DMS53 (cell line): ENCODE measurements at places on chromosomes 3 and 15.

- DNase-seq: no peak
Measured at GRCh38 chr3:126668450-126669401, 13.8 kb upstream of the TXNRD3 start.

- DNase-seq: peak; percentile 74
Measured at GRCh38 chr3:112519424-112520001, 20.2 kb upstream of the BTLA start.

DNA sequence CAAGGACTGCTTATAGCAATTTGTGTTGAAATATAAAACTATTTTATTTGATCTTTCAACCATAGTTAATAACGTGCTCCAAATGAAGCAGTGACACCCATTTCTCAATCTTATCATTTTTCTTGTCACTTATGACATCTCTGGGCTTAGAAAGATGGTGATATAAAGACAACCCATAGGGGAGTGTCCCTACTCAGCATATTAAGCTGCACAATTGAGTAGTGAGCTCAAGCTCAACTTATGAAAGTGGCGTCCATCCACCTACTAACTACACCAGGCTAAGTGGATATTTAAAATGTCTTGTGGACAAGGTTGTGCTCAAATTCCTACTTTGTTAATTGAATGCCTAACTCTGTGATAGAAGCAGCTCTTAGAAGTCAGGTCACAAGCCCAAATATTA, 46.7 kb downstream of the SLC9C1 start:
- no peak for DNase-seq

DNA sequence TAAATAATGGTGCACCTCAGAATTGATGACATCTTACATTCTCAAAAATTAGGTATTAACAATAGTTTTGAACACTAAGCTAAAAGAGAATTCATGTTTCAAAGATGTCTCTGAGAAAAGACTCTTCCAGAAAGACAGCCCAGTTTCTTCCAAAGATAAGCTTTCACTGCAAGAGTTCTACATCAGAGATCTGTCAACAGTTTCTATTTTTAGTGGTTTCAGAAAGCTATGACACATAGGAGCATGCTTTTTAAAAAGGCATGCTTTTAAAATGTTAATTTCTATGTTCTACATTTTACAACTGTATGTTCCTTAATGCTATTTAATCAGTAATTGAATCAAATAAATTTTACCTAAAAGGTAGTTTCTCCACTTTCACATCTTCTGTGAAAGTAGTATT, 88.2 kb downstream of the PLOD2 start:
- no peak for DNase-seq

- no peak for DNase-seq
Measured at GRCh38 chr3:13200946-13201345, 127.7 kb upstream of the IQSEC1 start.

DNA sequence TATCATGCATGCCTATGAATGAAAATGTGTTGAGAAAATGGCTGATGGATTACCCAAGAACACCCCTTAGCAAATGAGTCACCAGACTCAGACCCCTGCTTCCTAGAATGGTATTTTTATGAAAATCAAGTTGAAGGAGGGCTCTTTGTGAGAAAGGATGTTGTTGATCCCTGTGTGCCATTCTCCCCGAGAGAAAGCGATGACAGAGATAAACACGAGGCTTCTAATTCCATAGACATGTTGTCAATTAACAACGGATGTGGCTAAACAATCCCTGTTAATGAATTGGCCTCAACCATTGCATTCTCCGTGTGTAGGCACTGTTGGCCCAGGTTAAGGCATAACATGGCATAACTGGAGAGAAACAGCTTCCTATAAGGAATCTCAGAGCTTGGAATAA, 5.8 kb upstream of the OXTR start:
- DNase-seq: no peak

- DNase-seq: no peak
Measured at GRCh38 chr3:10300087-10300486, 7.3 kb upstream of the GHRL start.

DNA sequence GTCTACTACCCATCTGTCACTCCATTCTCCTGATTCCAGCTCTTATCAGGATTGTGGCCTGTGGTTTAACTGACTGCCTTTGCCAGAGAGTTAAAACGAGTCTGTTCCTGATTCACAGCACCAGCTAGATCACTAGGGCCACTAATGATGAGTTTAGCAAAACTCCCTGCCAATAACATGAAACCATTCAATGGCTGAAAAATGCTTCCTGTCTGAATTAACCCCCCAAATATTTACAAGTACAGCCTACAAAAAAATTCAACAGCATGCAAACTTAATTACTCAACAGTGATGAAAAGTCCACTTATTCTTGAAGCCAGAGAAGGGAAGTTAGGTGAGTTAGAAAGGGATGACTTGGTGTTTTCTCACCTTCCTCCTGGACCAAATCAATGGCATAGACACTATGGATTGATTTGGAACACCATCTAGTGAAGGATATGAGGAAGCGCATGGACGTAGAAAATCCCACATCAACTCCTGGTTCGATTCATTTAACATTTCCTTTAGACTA, 141.4 kb downstream of the TGFBR2 start:
- DNase-seq: peak; percentile 41

DNA sequence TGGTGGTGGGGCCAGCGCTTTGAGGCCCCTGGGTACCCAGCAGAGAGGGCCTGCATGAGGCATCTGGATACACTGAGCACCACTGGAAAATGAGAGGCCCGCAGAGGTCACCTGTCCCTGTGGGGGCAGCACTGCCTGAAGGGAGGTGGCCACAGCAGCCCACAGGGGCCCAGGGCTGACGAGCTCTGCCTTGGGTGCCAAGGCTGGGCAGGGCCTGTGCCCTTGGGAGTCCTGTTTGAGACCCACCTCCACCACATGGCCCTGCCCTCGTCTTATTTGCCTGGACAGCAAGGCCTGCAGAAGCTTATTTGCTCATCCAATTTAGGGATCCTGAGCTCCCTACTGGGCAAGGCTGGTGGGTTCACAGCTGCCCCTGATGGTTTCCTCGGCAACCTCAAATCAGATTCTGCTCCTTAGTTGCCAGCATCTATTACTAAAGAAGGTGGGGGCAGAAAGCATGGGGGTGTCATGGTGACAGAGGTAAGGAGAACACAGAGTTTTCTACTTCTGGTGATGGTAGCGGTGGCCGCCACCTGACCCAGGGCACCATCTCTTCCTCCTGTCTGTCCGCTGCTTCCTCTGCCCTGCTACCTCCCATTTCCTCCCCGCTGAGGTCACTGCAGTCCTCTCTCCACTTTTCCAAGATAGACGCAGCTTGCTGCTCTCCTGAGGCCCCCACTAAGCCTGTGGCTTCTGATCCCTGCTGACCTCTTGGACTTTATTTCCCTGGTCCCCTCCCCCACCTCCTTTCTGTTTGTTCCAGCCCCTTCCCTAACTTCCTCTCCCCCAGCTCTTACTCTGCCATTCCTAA, 62.9 kb downstream of the HMCES start:
- DNase-seq: no peak

GRCh38 chr3:146035366-146035765, 125.6 kb downstream of the PLOD2 start:
- DNase-seq: no peak

GRCh38 chr3:148591525-148591924, 106.2 kb upstream of the AGTR1 start:
- no peak for DNase-seq

- DNase-seq: no peak
Measured at GRCh38 chr3:8574040-8574669, 70.4 kb downstream of the SSUH2 start.

GRCh38 chr15:68684476-68684875, 105.7 kb downstream of the CORO2B start:
- DNase-seq: no peak

DNA sequence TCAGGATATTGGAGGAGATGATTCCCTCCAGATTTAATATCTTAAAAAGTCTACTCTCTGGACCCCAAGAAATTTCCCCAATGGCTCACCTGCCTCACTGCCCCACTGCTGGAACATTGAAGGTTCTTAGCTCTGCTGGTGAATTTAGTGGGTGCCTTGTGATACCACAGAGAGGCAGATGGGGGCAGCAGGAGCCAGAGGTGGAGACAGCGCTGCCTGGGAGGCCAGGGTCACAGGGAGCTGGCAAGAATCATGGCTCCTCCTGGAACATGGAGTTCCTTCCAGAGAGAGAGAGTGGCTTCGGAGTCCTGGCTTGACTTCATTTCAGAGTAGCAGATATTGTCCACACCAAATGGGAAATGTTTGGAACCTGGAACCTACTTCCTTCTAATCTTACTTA, 263.5 kb upstream of the CFAP20DC start:
- DNase-seq: peak; percentile 57

DNA sequence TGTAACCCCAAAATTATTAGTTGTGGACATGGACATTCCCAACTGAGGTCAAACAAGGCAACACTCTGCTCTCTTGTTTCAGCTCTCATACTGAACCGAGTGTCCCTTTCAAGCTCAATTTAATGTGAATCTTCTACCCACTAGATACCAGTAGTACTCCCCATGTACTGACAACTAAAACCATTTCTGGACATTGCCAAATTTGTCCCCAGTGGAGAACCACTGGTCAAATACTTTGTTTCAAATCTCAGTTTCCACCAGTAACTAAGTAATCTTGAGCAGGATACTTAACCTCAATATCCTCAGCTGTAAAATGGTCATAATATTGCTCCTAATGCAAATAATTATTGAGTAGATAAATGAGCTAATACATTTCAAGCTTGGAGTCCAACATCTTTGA, 566.0 kb downstream of the ZIC1 start:
- DNase-seq: no peak

GRCh38 chr3:178646186-178646862, 110.1 kb downstream of the KCNMB2 start:
- peak; percentile 20 for DNase-seq

- no peak for DNase-seq
Measured at GRCh38 chr3:181692311-181693145, 19.2 kb upstream of the SOX2 start.

- no peak for DNase-seq
Measured at GRCh38 chr3:69058947-69059224, 6.8 kb upstream of the TMF1 start.

GRCh38 chr3:117587416-117587815, 877.8 kb downstream of the TUSC7 start:
- DNase-seq: peak; percentile 45

DNA sequence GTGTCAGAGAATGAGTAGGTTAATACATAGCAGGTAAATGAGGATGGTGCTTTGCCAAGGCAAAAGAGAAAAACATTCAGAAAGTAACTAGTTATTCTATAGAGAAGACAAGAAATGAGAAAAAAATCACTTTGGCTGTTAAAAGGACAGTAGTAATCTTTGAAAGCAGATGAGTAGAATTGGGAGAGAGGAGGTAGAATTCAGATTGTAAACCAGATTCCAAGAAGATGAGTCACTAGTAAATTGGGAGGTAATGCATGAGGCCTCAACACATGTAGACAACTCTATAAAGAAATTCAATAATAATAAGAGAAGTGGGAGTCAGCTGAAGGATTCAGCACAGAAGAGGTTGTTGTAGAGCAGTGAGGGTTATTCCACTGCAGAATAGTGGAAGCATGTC, 81.4 kb downstream of the MBNL1 start:
- DNase-seq: no peak

DNA sequence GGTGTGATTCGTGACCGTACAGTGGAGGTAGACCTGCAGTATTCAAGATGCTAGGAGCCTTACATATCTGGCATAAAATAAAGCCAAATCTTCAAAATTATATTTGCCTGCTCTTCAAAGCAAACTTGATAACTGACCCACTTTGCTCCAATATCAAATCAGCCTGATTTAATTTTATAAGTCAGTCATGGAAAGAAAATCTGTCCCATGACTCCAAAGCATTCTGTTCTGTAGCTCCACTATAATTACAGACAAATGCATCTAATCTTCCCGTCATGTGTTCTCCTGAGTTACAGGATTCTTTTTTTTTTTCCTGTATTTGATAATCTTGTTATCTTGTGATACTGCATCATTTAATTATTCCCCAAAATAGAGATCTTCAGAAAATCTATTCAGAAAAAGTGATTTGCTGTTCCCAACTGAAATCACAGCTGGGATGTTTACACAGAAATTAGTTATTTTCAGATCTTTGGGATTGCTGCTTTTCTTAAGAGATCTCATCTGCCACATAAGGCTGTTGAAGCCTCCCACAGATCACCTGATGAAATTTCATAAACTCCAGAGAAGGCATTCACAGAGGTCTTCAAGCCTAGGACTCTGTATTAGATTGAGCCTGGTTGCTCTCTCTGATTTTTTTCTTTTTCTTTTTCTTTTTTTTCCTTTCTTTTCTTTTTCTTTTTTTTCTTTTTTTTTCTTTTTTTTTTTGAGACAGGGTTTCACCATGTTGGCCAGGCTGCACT, 27.2 kb downstream of the TIMP4 start:
- DNase-seq: no peak

- no peak for DNase-seq
Measured at GRCh38 chr3:128987302-128988100, 6.4 kb downstream of the CFAP92 start.

DNA sequence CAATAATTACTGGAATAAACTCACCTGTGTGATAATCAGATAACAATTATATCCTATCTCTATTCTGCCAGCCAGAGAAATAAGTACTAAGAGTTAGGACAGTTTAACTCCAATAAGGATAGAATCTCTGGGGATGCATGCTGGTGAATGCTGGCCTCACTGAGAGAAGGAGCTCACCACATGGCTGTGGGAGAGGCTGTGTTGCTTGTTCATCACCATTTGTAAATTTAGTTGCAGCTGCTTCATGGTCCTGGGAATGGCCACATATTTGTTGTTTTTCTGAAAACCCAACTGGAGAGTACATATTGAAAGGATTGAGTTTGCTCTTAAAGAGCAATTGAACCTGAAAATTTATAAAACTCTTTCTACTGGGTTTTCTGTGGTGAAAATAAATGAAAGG, 207.3 kb downstream of the NECTIN3 start:
- peak; percentile 7 for DNase-seq

GRCh38 chr3:45583021-45583851, 11.3 kb upstream of the LIMD1 start:
- DNase-seq: no peak

DNA sequence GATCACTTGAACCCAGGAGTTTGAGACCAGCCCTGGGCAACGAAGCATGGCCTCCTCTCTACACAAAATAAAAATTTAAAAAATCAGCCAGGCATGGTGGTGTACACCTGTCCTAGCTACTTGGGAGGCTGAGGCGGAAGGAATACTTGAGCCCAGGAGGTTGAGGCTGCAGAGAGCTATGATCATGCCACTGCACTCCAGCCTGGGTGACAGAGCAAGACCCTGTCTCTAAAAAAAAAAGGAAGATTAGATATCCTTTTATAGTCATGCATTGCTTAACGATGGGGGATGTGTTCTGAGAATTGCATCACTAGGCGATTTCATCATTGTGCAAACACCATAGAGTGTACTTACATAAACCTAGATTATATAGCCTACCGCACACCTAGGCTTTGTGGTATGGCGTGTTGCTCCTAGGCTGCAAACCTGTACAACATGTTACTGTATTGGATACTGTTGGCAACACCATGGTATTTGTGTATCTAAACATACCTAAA, 12.6 kb downstream of the ALAS1 start:
- peak; percentile 73 for DNase-seq

- DNase-seq: peak; percentile 54
Measured at GRCh38 chr3:47163169-47164006, 525 bp downstream of the SETD2 start.

DNA sequence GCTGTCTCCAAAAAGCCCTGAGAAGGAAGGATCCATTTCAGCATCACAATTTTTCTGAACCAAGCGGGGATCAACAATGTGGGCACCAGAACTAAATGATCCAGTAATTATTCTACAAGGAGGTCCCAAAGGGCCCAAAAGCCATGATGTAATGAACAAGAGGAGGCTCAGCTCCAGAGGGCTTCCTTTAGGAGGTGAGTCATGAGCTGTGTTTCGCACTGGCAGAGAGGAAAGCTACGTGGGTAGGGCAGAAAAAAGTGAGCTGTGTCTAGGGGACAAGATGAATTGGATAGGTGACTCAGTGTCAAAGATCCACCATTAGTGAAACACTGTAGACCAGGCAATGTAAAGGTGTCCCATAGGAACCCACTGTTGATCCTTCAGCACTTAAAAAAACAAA, 113.4 kb downstream of the RORA start:
- DNase-seq: peak; percentile 4
